Stimulated activated CD8-positive, alpha-beta memory T cell treated with anti-CD3 and anti-CD28 coated beads, Interleukin-4, amount 100 ng/mL, for 4 hours (primary cell): ENCODE measurements at places on chromosomes 1 and 21.

DNA sequence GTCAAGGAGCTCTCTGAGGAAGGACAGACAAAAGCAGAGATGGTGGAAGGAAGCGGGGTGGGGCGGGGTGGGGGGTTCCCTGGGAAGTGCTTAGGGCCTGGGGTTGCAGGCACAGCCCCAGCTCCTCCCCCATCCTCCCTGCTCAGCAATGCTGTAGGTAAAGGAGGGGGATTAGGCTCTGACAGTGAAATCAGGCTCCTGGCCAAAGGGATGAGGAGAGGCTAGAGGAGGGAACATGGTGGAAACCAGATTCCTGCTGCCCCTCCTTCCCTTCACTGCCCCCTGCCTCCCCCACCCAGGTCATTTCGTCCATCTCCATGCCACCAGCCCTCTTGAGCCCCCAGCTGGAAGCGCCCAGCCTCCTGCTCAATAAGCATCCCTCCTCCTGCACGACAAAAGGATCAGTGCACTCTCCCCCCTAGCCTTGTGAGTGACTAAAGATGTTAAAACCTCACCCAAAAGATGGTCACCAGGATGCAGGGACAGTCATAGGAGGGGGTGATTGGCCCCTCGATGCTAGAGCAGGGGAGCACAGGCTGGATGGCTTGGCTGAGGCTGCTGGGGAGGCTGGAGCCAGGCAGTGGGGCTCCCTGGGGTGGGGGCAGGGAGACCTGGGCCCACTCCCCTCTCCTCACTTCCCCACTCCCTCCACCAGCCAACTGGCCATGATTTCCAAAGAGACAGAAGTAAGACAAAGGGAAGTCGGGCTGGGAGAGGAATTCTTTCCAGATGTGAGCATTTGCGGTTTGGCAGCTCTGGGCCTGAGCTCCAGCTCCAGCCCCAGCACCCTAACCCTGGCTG, 2.2 kb upstream of the CRABP2 start:
- DNase-seq = no peak

GRCh38 chr1:151166505-151166956, 587 bp downstream of the SCNM1 start:
- DNase-seq = no peak

DNA sequence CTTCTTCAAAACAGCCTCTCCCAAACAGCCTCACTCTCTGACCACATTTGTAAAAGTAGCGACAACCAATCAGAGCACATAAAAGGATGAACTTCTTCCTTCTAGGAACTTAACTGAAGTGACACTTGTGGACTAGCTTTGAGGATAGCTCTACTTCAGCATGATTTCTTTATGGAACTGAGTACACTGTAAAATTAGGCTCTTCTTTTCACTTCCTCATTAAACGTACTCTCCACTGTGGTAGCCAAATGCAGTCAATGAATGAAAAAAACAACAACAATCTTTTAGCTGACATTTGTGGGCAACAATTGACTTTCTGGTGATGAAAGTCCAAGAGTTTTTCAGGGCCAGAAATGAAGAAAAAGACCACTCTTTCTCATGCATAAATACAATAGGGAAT, 9.6 kb downstream of the LRRC53 start:
- DNase-seq = no peak

DNA sequence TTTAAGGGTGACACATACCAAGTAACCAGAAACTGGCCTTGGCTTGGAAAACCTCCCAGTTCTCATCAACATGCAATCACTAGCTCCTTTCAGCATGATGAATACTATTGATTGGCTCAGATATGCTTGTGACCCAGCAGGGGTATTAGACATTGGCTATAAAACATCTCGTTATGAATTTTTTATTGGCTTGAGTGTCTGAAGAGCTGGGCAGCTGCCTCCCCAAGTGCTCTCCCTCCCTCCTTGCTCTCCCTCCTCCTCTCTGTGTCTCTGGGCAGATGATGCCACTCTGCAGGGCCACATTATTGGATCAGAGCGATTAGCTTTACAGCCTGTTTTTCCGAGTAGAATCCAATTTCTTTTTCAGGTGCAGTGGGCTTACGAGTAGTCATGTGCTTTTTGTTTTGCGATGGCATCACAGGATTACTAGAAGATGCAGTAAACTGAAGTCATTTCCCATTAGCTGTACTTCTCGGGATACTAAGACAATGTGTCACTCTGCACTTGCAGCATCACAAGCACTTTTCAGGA, 79.3 kb upstream of the ATF3 start:
- DNase-seq = no peak

DNA sequence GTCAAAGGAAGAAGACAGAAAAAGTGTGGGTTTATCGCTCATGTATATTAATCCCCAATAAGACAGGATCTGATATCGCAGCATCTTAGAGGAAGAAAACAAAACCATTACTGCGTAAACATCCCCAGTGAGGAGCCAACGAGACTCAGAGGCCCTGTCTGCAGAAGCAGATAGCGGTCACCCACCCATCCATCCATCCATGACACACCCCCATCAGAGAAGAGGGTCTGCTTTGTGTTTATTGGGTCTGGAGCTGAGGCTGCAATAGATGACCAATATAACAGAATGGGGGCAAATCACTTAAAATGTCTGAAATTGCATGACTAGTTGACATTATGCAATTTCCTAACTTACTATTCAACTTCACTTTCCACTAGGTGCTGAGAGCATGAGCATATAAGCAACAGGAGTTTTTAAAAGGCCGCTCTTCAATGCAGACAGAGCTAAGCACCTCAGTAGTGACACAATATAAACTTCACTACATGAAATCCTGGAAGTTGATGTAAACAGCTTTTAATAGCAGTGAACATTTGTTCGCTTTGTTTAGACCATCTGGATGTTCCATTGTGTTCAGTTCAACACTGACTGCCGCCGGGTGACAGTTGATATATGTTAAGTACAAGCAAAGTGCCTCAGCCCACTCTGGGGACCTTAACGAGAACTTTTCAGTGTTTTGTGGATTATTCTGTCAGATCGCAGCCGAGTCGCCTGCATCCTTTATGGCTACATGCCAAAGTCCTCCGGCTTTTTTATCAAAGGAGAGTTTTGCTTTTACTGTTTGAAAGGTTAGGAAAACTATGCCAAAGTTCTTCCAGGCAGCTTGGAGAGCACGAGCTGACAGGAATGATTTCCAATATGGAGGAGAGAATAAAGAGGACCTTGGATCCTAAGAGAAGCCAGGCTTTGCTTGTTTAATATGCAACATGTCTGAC, 167.5 kb downstream of the ZNF281 start:
- no peak for DNase-seq
